ENCODE measurements at places on chromosomes 1 and 21.
A peak's percentile ranks its signal among the peaks of the same experiment; 100 is the strongest.

GRCh38 chr1:206839857-206840256, 25.6 kb upstream of the IL20 start:
- peak; percentile 70 for DNase-seq

DNA sequence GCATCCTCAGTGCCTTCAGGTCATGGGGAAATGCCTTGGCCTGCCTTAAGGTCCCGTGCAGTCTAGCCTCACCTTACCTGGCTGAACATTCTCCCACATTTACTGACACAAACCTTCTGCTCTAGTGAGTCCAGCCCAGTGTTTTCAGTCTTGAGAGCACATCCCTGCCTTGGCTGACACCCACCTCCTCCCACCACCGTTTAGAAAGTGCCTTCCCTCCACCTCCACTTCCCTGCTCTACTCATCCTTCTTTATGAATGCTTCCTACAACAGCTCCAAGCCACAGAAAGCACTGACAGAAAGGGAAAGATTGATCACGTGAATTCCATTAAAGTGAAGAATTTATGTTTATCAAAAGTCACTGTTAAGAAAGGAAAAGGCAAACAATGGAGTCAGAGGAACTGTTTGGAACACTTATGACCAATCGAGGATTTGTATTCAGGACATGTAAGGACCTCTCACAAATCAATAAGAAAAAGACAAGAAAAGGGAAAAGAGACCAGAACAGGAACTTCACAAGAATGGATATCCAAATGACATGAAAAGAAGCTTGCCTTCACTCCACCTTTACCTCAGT, 59.8 kb downstream of the DDR2 start:
- no peak for DNase-seq

- DNase-seq, result no peak
Measured at GRCh38 chr1:59967780-59968179, 41.2 kb upstream of the CYP2J2 start.

- DNase-seq, result no peak
Measured at GRCh38 chr1:188128761-188129160, 1300.0 kb downstream of the PLA2G4A start.

GRCh38 chr1:213268221-213268620, 217.2 kb downstream of the RPS6KC1 start:
- DNase-seq, result peak; percentile 10

DNA sequence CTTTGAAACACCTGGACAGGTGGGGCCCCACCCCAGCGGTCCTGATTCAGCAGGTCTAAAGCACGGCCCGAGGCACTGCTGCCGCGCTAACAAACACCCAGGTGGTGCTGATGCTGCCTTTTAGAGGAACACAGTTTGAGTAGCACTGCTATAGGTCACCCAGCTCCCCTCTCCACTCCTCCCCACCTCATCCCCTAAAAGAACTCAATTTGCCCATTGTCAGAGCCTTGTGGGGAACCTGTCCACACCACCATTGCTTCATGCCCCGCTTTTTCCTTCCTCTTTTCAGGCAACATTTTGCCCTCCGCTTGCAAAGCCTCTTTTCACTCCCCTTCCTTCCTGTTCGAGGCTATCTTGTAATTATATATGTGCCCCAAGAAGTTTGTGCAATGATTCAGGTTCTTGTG, 26.2 kb upstream of the PADI4 start:
- no peak for DNase-seq

DNA sequence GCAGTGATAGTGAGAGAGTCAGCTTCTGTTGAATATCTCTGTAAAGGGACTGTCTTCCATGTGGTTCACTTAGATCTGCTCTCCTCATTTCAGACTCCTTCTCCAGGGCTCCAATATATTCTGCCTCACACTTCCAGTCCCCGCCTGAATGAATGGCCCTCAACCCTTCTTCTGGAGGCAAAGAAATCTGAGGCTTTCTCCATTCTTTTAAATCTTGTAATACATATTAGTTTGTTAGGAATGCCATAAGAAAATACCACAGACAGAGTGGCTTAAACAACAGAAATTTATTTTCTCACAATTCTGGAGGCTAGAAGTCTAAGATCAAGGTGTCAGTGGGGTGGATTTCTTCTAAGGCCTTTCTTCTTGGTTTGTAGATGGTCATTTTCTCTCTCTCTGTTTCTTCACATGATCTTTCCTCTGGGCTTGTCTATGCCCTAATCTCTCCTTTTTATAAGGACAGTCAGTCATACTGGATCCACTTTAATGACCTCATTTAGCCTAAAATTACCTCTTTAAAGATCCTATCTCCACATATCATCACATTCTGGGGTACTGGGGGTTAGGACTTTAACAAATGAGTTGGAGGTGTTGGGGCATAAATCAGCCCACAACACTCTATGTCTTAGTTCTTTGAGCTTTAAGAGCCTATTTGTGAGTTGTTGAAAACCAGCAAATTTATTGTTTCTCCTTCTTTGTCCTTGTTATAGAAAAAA, 128.5 kb upstream of the KCNK2 start:
- DNase-seq, result no peak

Measured in HS-5 (cell line).